ENCODE measurements at places on chromosomes 16 and 17.

GRCh38 chr17:63984236-63984635 lies 11.5 kb upstream of the SCN4A start:
- H3K4me1 ChIP-seq: peaks cover 12% of the 10 kb centered on the region
- no peak overlapping the region for H3K4me3 ChIP-seq
- DNase-seq: no peak
- peaks cover 4% of the 10 kb centered on the region for H3K27me3 ChIP-seq
- peaks cover 7% of the 10 kb centered on the region for H3K36me3 ChIP-seq

DNA sequence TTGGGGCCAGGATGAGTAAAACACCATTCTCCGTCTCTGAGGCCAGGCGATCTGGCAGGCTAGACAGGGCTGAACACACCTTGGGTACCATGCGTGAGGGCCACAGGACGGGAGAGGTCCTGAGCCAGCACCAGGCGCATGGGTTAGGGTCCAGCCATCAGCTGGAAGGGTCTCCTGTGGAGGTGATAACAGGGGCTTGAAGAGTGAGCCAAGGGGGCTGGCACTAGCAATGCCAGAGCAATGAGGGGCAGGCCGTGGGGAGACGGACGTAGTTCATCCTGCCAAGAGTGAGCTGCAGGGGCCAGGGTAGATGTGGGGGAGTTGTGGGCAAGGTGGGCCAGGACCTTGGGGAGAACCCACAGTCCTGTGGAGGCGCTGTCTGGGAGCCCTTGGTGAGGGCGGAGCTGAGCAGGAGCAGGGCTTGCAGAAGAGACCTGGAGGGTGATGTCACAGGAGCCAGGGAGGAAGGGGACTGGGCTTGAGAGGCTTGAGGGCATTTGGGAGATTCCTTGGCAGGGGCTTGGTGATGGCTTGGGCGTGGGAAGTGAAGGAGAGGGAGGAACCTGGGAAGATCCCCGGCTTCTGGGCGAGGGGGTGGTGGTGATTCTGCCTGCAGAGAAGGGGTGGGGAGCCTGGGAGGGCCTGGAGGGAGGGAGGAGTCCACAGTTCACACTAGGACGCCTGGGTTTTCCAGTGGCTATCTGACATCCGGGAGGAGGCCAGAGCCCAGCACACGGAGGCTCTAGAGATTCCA lies 6.3 kb upstream of the NPTX1 start:
- DNase-seq: no peak
- H3K4me1 ChIP-seq: no peaks in the 10 kb centered on the region
- peaks cover 42% of the 10 kb centered on the region for H3K27me3 ChIP-seq
- H3K27ac ChIP-seq: no peak overlapping the region
- no peaks in the 10 kb centered on the region for H3K36me3 ChIP-seq

GRCh38 chr16:46883353-46883689 lies 841 bp upstream of the GPT2 start:
- H3K27me3 ChIP-seq: peaks cover 12% of the 10 kb centered on the region
- peaks cover 17% of the 10 kb centered on the region for H3K4me1 ChIP-seq
- peak overlapping the region; percentile 76 for H3K27ac ChIP-seq

GRCh38 chr16:49183911-49184310 lies 97.7 kb downstream of the CBLN1 start:
- no peak overlapping the region for H3K27ac ChIP-seq
- H3K4me1 ChIP-seq: no peaks in the 10 kb centered on the region
- no peak for DNase-seq
- no peaks in the 10 kb centered on the region for H3K36me3 ChIP-seq
- no peak overlapping the region for H3K4me3 ChIP-seq
- no peaks in the 10 kb centered on the region for H3K27me3 ChIP-seq

GRCh38 chr17:75518201-75518600 lies 1.9 kb downstream of the TSEN54 start:
- peaks cover 24% of the 10 kb centered on the region for H3K36me3 ChIP-seq
- peak overlapping the region; percentile 77 for H3K27ac ChIP-seq
- peaks cover 3% of the 10 kb centered on the region for H3K27me3 ChIP-seq
- peaks cover 18% of the 10 kb centered on the region for H3K4me1 ChIP-seq

- H3K27me3 ChIP-seq: no peaks in the 10 kb centered on the region
- no peak overlapping the region for H3K4me3 ChIP-seq
- no peak overlapping the region for H3K27ac ChIP-seq
Observed at GRCh38 chr17:41971721-41972523, 5.3 kb downstream of the CNP start.

DNA sequence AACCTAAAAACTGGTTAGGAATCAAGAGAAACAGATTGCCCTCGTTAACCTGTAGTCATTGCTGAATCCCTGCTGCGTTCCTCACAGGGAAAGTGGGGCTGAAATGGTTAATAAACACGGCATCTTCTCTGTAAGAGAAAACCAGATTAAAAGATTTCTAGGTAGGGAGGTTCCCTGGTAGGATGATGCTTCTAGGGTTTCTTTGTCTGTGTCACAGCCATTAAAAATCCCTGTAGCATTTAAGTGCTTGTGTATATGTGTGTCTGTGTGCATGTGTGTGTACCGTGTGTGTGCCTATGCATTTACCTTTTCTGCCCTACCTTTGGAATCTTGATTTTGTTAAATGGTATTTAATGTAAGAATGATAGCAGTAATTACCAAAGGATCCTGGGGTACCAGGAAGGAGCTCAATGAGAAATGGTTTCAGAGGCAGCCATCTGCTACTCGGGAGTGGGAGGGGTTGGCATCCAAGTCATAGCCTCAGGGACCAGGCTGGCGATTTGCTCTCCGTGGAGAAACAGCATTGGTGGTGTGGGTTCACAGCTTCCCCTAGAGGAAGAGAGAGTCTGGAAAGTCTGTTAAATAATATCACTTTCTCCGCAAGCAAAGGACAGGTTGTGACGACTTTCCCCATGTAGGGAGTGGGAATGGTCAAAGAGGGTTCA lies 177.1 kb downstream of the HS3ST4 start:
- no peak overlapping the region for H3K4me3 ChIP-seq
- H3K27me3 ChIP-seq: no peaks in the 10 kb centered on the region
- no peak for DNase-seq
- no peaks in the 10 kb centered on the region for H3K4me1 ChIP-seq
- H3K36me3 ChIP-seq: no peaks in the 10 kb centered on the region
- no peak overlapping the region for H3K27ac ChIP-seq

DNA sequence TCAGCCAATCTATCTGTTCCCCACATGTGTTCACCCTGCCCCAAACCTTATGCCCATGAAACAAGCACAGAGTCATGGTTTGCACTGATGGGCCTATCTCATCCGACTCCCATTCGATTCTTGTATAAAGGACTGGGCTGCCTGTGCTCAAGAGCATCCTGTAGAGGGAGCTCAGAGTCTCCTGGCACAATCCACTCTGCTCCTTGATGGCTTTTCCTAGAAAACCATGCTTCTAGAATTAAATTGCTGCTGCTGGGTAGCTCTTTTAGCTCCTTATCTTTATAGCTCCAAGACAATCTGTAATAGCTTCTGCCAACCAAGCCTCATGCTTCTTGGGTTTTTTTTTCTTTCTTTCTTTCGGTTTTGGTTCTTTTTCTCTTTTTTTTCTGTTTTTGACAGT lies 9.7 kb downstream of the ZNF19 start:
- no peak overlapping the region for H3K27ac ChIP-seq
- no peak for DNase-seq
- H3K4me1 ChIP-seq: peaks cover 20% of the 10 kb centered on the region
- peaks cover 2% of the 10 kb centered on the region for H3K36me3 ChIP-seq

DNA sequence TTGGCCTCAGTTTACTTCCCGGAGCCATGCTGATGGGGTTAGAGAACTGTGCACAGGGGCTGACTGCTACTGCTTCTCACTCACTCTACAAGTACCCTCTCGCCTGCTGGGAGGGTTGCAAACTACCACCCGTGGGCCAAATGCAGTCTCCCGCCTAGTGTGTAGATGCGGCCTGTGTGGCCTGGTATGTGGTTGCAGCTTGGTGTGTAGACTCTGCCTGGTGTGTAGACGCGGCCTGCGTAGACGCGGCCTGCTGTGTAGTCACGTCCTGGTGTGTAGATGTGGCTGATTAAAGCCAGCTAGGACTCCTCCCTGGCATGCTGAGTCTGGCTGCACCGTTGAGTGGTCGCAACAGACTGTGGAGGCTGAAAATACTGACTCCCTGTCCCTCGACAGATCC lies 7.3 kb downstream of the CANT1 start:
- peaks cover 19% of the 10 kb centered on the region for H3K4me1 ChIP-seq
- H3K27me3 ChIP-seq: no peaks in the 10 kb centered on the region
- H3K4me3 ChIP-seq: no peak overlapping the region
- DNase-seq: no peak
- no peak overlapping the region for H3K27ac ChIP-seq

GRCh38 chr17:933312-934073 lies 46.1 kb downstream of the NXN start:
- no peak overlapping the region for H3K4me3 ChIP-seq
- no peaks in the 10 kb centered on the region for H3K4me1 ChIP-seq
- no peak overlapping the region for H3K27ac ChIP-seq
- no peaks in the 10 kb centered on the region for H3K36me3 ChIP-seq

GRCh38 chr17:16516594-16517051 lies 24.6 kb upstream of the LRRC75A start:
- peaks cover 32% of the 10 kb centered on the region for H3K4me1 ChIP-seq
- no peak for DNase-seq
- H3K27ac ChIP-seq: no peak overlapping the region
- H3K27me3 ChIP-seq: peaks cover 30% of the 10 kb centered on the region
- H3K4me3 ChIP-seq: no peak overlapping the region
- H3K36me3 ChIP-seq: no peaks in the 10 kb centered on the region

DNA sequence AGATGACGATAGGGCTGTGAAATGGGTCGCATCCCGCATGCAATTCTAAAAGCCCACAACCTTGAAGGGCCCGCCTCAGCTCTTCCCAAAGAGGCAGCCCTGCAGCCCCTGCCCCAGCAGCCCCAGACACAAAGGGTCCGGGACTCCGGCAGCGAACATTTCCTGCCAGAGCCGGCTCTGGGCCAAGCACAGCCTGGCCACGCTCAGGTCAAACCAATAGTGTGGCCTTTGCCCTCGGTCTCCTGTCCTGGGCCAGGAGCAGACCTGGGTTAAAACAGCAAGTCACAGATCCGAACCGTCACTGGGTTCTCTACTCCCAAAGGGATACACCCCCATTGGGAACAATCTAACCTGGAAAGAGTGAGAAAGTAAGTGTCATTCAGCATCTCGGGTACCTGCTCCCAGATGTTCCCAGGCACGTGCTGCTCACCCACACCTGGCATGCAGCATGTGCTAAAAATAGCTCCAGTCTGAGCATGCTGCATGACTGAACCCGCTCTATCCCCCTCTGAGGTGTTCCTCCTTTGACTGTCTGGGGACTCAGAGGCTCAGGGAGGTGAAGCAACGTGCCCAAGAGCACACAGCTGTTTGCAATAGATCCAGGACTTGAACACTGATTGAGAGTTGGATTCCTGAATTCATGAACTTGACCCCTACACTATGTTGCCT lies 22.2 kb upstream of the ATP2A3 start:
- H3K4me1 ChIP-seq: peaks cover 4% of the 10 kb centered on the region
- peaks cover 5% of the 10 kb centered on the region for H3K27me3 ChIP-seq
- no peak overlapping the region for H3K27ac ChIP-seq
- DNase-seq: no peak
- no peak overlapping the region for H3K4me3 ChIP-seq
- H3K36me3 ChIP-seq: no peaks in the 10 kb centered on the region

GRCh38 chr16:22623351-22623781 lies 112.7 kb downstream of the NPIPB5 start:
- no peak overlapping the region for H3K27ac ChIP-seq
- H3K4me1 ChIP-seq: no peaks in the 10 kb centered on the region
- H3K27me3 ChIP-seq: no peaks in the 10 kb centered on the region
- H3K36me3 ChIP-seq: no peaks in the 10 kb centered on the region

DNA sequence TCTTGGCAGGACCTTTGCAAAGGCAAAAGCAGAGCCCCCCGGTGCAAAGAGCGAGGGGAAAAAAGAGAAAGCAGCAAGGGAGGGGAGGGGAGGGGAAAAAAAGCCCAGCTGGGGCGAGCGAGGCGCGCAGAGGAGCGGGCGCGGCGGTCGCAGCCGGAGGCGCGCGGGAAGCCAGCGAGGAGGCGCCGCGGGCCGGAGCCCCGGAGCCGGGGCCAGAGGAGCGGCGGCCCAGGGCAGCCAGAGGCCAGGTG lies 129 bp downstream of the IRX5 start:
- peak overlapping the region; percentile 48 for H3K27ac ChIP-seq
- H3K4me1 ChIP-seq: peaks cover 21% of the 10 kb centered on the region
- peaks cover 5% of the 10 kb centered on the region for H3K36me3 ChIP-seq
- no peak for DNase-seq
- peaks cover 70% of the 10 kb centered on the region for H3K27me3 ChIP-seq

GRCh38 chr17:58960068-58960467 lies 146.6 kb downstream of the TRIM37 start:
- no peaks in the 10 kb centered on the region for H3K27me3 ChIP-seq
- DNase-seq: no peak
- no peak overlapping the region for H3K4me3 ChIP-seq
- H3K36me3 ChIP-seq: no peaks in the 10 kb centered on the region
- no peaks in the 10 kb centered on the region for H3K4me1 ChIP-seq
- H3K27ac ChIP-seq: no peak overlapping the region

GRCh38 chr16:31135535-31136286 lies at the start of gene PRSS8:
TSS of gene PRSS8 (minus strand) at chr16:31135727. CDS start at chr16:31135498, 229 bp downstream.
- H3K36me3 ChIP-seq: peaks cover 7% of the 10 kb centered on the region
- DNase-seq: no peak
- no peak within 1 kb of the TSS for H3K4me3 ChIP-seq
- H3K4me1 ChIP-seq: no peaks in the 10 kb centered on the region
- H3K27me3 ChIP-seq: no peaks in the 10 kb centered on the region
- no peak within 1 kb of the TSS for H3K27ac ChIP-seq

- H3K4me1 ChIP-seq: no peaks in the 10 kb centered on the region
- H3K27ac ChIP-seq: no peak overlapping the region
- no peak for DNase-seq
Observed at GRCh38 chr17:41386227-41386626, 4.1 kb upstream of the KRT34 start.

DNA sequence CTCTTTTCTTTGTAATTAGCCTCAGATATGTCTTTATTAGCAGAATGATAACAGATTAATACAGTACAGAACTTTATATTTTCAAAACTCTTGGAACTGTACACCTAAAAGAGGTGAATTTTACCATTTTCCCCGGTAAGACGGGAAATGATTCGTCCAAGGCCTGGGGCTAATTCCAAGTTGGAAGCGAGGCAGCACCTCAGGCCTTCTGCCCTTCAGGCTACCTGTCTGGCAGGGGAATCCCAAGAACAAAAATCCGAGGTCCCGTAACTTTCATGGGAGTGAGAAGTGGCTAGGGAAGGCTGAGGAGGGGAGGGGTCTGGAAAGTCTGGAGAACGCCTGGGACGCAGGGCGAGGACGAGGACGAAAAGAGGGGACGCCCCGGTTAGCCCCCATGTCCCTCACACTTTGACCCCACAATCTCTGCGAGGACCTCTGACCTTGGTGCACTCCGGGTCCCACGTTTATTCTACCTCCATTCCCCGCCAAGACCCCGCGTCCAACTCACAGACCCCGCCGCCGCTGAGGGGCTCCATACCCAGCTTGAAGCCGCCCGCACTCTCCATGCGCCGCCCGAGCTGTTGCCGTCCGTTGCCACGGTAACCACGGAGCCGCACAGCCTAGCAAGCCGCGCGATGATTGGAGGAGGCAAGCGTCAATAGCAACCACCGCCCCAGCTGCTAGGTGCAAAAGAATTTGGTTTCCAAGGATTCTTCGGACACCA lies at the start of gene HYDIN:
HYDIN (minus strand) TSS at position 601 of the 724 bp plus-strand sequence. CDS start 43,827 bp downstream, outside the sequence.
- H3K27me3 ChIP-seq: peaks cover 7% of the 10 kb centered on the region
- H3K4me1 ChIP-seq: no peaks in the 10 kb centered on the region
- H3K4me3 ChIP-seq: no peak within 1 kb of the TSS
- H3K27ac ChIP-seq: no peak within 1 kb of the TSS

GRCh38 chr16:21233521-21234150 lies at the start of gene ANKS4B:
TSS of gene ANKS4B (plus strand) at chr16:21233699. CDS start at chr16:21233738, 39 bp downstream.
- DNase-seq: no peak
- no peaks in the 10 kb centered on the region for H3K36me3 ChIP-seq
- H3K27ac ChIP-seq: no peak within 1 kb of the TSS
- H3K4me1 ChIP-seq: no peaks in the 10 kb centered on the region
